ENCODE measurements at places on chromosomes 5 and 9.

DNA sequence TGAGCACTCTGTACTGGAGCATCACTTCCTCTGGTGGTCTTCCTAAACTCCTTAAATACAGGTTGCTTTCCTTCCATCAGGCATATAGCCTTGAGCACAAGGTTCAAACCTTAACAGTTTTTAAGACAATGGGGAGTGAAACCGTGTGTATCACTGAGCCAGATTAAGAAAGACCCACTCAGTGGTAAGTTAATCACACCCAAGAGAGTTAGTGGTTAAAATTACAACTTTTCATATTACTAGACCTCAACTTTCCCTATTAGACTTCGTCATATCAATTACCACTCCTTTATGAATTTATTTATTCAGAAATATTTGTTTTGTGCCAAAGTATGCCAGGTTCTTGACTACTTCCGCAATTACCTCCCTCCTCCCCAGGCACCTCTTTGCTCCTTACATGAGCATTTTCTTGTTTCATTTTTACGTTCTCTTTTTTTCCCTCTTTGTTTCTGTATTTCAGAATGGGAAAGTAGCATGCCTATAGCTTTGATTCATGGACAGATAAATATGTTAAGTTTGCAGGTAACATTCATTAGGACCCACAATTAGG lies 351.0 kb downstream of the KIAA0825 start:
- no peak for DNase-seq

DNA sequence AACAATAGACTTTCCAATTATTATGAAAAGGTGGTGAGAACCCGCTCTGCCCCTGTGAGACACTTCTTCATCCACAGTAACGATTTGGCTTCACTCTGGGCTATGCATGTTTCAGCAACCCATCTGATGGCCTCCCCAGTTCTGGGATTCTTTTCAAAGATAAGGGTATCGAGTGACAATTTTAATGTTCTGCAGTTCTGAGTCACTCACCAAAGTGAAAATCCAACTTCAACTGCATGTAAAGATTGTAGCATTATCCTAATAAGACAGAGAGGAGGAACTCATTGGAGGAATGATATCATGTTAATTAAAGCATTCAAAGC lies 1078.3 kb upstream of the SEMA6A start:
- no peak for DNase-seq

- DNase-seq = no peak
Observed at GRCh38 chr5:163506726-163507125, 1.3 kb downstream of the MAT2B start.

DNA sequence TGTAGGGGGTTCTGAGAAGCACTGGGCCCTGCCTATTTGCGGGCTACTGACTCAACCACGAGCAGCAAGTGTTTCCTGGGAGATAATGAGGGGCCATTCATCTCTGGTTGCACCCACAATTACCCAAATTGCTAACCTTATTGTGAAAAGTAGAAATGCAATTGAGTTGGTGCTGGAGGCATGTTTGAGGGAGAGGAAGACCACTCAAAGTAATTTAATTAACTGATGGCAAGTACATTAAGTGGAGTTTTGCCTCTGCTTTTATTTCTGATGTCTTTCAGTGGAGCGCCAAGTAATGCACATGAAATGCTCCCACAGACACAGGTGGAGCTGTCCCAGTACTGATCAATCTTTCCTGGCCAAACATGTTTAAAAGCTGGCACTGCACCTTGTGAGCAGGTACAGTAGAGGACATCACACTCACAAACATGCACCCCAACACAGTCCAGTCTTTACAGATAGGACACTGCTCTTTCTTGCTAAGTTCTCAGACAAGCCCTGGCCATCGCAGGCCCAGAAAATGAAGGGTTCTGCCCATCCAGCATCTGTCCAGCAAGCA lies 195.4 kb downstream of the HSPA4 start:
- no peak for DNase-seq

- DNase-seq = no peak
Observed at GRCh38 chr5:133428072-133428660, 184.2 kb downstream of the FSTL4 start.

DNA sequence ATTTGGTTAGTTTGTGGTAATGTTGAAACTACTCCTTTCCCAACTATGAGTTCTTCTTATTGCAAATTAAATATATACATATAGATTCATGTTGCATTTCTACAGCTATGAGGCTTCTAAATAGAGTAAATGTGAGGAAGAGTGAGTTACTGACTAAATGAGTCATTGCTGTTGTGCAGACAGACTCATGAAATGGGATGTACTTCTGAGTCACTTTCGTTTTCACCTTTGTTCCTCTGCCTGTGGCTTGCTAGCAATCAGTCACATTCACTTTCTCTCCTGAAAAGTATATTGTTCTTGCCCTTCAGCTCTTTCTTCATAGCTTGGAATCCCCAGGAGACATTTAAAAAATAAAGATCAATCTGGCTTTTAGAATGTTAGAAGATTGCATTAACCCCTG lies 295.5 kb upstream of the SMC2 start:
- no peak for DNase-seq

GRCh38 chr9:6218099-6218502 lies 2.5 kb downstream of the IL33 start:
- DNase-seq = no peak

GRCh38 chr5:56822981-56823380 lies 7.6 kb downstream of the MAP3K1 start:
- DNase-seq = no peak

DNA sequence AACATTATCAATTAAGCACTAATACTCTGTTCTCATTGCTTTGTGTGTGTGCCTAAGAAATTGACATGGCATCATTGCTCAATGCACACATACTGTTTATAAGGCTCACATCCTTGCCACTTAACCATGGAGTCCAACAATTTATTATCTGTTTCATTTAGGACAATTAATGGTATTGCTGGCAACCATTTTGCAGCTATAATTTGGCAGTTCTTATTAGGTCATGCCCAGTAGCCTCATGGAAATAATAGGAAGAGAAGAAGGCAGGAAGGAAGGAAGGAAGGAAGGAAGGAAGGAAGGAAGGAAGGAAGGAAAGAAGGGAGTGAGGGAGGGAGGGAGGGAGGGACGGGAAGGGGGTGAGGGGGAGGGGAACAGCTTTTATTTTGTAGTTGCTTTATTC lies 285.5 kb upstream of the SLC24A2 start:
- no peak for DNase-seq

- no peak for DNase-seq
Observed at GRCh38 chr9:128026773-128027541, 40.2 kb downstream of the NAIF1 start.

GRCh38 chr9:26324786-26325443 lies 567.7 kb downstream of the CAAP1 start:
- DNase-seq = no peak

- DNase-seq = no peak
Observed at GRCh38 chr5:158868546-158868945, 231.2 kb downstream of the EBF1 start.

GRCh38 chr5:122201365-122201764 lies 72.0 kb downstream of the ZNF474 start:
- DNase-seq = no peak

- no peak for DNase-seq
Observed at GRCh38 chr5:38582293-38582974, 26.0 kb upstream of the LIFR start.

DNA sequence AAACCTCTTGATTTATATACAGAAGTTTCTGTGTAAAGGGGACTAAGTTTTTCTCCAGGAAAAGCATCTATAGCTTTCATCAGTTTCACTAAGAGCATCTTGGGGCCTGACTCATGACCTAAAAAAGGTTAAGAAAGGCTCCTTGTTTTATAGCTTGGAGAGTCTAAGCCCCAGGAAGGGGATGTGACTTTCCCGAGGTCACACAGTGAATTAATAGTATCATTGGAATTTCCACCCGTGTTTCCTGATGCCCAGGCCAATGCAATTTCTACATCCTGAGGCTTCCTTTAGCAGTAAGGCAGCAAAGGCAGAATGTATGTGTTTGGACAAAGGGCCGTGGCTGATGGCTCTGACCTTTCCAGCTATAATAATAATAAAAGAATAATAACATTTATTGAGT lies 8.6 kb downstream of the MORN5 start:
- no peak for DNase-seq

DNA sequence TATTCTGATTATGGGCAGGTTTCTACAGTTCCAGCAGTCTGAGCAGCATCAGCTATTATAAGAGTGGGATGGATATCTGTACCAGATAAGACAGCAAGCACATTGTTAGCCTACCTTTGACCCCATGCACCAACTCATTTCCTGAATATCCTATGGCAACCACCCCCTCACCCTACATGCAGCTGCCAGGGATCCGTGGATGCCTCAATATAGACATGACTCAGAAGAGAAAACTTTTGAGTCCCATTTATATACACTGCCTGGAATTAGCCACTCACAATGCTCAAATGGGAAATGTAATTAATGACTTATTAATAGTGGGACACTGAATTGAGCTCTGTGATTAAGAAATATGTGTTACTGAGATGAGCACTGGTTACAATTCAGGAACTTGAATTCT lies 124.4 kb downstream of the SSBP2 start:
- DNase-seq = no peak

GRCh38 chr9:92973700-92974099 lies 26.4 kb downstream of the FGD3 start:
- no peak for DNase-seq

DNA sequence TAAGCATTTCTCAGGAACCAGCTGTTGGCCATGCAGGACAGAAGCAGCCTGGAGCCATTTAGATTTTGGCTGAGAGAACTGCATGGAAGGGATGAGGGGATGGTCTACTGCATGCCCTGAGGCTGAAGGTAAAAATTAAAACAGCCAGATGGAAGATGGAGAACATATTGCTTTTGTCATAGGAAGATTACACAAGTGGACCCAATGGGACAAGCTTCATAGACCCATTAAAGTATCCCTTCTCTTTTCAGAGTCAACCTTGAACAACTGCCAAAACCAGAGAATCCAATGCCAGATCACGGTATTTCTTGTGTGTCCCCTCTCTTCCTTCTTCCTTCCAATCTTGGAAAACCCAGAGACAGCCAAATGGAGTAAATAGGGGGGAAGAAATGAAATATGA lies 253.4 kb downstream of the NR2F1-AS1 start:
- no peak for DNase-seq

- no peak for DNase-seq
Observed at GRCh38 chr5:149969181-149969930, 8.8 kb downstream of the SLC26A2 start.

DNA sequence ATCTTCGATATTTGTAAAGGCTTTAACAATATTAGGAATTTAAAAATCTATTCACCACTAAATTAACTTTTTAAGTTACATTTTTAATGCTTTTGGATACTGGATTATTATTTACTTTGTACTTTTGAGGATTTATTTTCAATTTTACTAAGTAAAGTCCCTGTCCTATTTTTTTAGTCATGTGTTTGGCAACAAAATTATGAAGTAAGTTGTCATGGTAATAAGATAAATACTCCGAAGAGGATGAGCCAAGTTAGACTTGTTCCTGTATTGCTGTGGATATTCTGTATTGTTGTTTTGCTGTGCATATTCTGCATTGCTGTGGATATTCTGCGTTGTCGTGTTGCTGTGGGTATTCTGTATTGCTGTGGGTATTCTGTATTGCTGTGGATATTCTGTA lies 210.1 kb downstream of the MTRR start:
- DNase-seq = no peak

GRCh38 chr9:133945314-133945975 lies 46.7 kb downstream of the VAV2 start:
- no peak for DNase-seq

- DNase-seq = no peak
Observed at GRCh38 chr5:133990396-133990795, 14.4 kb downstream of the VDAC1 start.

GRCh38 chr5:170183816-170184687 lies 48.7 kb upstream of the C5orf58 start:
- no peak for DNase-seq
